ENCODE measurements at places on chromosomes 2 and 18.
A peak's percentile ranks its signal among the peaks of the same experiment; 100 is the strongest.

GRCh38 chr18:63073481-63073880 lies 246.1 kb downstream of the BCL2 start:
- DNase-seq = no peak

DNA sequence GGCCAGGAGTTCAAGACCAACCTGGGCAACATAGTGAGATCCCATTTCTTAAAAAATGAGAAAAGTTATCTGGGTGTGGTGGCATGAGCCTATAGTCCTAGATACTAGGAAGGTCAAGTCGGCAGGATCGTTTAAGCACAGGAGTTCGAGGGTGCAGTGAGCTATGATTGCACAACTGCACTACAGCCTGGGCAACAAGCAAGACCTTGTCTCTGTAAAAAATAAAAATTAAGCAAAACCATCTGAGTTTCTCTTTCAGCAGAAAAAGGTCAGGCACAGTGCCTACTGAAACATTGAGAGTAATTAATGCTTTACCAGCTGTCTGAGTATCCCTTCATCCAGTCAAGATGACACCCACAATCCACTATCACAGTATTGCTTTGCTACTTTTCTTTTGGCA lies 258.3 kb downstream of the MBD5 start:
- DNase-seq = no peak

GRCh38 chr2:198711484-198711883 lies 746.3 kb downstream of the SATB2 start:
- DNase-seq = no peak

DNA sequence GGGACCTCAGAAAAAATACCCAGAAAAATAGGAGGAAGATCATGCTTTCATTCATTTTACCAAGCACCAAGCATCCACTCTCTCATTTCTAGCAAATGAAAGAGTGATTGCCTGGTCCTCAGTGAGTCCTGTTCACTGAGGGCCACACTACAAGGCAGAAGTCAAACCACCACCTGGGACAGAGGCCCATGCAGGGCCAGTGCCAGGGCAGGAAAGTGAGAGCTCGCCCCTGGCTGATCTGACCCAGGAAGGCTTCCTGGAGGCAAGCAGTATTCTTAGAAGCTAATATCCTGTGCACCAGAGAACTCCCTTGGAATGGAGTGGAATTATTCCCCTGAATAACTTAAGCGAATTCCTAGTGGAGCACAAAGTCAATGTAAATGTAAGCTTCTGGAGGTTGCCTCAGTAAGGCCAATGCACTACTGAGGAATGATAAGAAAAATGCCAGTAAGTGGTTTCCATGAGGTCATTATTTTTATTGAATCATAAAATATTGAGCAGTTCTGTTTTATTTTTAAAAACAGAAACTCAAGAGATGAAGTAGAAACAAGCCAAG lies 191.6 kb upstream of the ID2 start:
- DNase-seq = no peak

GRCh38 chr18:34158881-34159690 lies 65.6 kb downstream of the NOL4 start:
- DNase-seq = peak; percentile 0

- no peak for DNase-seq
These were observed 12.9 kb downstream of the LRRTM1 start for GRCh38 chr2:80291656-80292055.

- DNase-seq = peak; percentile 64
These were observed 19.6 kb upstream of the YPEL5 start for GRCh38 chr2:30127016-30127893.

DNA sequence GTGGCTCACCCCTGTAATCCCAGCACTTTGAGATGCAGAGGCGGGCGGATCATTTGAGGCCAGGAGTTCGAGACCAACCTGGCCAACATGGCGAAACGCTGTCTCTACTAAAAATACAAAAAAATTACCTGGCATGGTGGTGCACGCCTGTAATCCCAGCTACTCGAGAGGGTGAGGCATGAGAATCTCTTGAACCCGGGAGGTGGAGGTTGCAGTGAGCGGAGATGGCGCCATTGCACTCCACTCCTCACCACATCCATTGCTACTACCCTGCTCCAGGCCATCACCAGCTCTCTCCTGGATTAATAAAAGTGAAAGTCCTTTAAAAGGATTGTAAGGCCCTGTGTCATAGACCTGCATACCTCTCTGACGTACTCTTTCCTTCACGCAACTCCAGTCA lies 1.2 kb downstream of the RMP24 start:
- peak; percentile 10 for DNase-seq

- peak; percentile 76 for DNase-seq
These were observed at the start of gene TFCP2L1 for GRCh38 chr2:121284463-121285449. TFCP2L1 (minus strand) TSS chr2:121285202; CDS start chr2:121285109, 93 bp downstream.

- no peak for DNase-seq
These were observed 22.1 kb upstream of the TCF7L1 start for GRCh38 chr2:85110991-85111560.

All from epithelial cell of esophagus (primary cell).